Activated gamma-delta T cell treated with Interleukin-2 at 50 U/mL for 16 hours (primary cell): ENCODE measurements at places on chromosomes 3 and 15.

- no peak for DNase-seq
These were observed 153.7 kb upstream of the MEF2A start for GRCh38 chr15:99412082-99412481.

GRCh38 chr3:137988152-137988551 lies 21.8 kb upstream of the CLDN18 start:
- no peak for DNase-seq

DNA sequence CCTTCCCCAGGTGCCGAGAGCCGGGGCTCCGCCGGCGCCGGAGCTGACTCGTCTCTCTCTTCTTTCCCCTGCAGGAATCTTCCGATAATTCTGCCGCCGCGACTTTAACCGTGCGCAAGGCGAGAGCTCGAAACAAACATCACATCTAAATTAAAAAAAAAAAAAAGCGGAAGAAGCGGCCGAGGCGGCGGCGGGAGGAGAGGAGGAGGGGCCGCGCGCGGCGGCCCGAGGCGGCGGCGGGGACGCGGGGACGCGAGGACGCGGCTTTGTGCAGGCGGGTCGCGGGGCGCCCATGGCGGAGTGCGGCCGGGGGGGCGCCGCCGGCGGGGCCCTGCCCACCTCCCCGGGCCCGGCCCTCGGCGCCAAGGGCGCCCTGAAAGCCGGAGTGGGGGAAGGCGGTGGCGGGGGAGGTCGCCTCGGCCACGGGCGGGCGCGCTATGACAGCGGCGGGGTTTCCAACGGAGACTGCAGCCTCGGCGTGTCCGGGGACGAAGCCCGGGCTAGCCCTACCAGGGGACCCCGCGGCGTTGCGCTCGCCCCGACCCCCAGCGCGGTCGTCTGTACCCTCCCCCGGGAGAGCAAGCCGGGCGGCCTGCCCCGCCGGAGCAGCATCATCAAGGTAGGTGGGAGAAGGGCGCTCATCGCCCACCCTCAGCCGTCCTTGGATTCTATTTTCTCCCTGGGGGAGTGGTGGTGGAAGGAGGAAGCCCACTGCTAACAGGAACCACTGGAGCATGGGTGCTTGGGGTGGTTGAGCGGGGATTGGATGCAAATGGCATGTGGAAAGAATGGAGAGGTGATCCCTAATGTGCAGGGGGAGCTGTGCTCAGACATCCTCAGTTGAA lies at the start of gene PLCL2:
Gene PLCL2 (plus strand): TSS at position 208 of the 845 bp plus-strand sequence. CDS start 85 bp downstream, at position 293.
- peak; percentile 62 for DNase-seq

GRCh38 chr3:41881233-41881821 lies 80.6 kb downstream of the ULK4 start:
- DNase-seq = no peak

DNA sequence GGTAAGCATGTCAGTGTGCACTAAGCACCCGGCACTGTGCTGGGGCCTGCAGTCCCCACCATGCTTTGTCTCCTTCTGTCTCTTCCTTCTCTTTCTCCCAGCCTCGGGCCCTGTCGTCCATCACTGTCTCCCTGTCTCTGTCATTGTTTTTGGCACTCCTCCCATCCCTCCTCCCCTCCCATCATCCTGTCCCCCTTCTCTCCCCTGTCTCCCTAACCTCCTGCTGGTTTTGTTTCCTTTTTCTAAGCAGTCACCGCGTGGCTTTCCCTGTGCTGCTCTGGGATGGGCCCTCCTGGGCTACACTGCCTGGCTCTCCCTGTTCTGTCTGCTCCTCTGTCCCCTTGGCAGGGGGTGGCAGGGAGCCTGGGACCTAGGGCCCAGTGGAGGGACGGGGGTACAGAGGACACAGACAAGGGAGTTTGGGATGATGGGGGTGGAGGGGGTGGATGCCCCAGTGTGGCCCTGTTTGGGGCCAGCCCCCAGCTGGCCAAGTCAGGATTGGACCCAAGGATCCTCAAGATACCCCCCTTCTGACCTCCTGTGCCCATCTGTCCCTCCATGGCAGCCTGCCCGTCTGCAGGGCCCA lies 5.7 kb downstream of the CHST13 start:
- no peak for DNase-seq

- no peak for DNase-seq
These were observed 27.2 kb upstream of the PIGZ start for GRCh38 chr3:196995646-196996355.

DNA sequence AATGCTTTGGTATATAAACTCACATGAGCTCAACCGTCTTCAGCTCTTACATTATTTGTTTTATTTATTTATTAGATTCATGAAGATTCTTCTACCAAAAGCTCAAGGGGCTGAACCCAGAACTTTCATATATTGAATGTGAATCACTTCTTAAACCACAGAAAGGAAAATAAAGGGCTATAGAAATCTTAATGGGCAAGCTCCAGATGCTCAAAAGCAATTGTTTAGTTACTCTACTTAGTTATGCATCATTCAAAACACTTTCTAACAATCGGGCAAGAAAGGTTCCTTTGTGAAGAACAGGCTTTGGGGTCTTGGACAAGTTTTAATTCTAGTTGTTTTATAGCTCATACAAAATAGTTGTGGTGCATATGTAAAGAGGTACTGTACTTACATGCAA lies 380.2 kb downstream of the TIGIT start:
- DNase-seq = no peak

DNA sequence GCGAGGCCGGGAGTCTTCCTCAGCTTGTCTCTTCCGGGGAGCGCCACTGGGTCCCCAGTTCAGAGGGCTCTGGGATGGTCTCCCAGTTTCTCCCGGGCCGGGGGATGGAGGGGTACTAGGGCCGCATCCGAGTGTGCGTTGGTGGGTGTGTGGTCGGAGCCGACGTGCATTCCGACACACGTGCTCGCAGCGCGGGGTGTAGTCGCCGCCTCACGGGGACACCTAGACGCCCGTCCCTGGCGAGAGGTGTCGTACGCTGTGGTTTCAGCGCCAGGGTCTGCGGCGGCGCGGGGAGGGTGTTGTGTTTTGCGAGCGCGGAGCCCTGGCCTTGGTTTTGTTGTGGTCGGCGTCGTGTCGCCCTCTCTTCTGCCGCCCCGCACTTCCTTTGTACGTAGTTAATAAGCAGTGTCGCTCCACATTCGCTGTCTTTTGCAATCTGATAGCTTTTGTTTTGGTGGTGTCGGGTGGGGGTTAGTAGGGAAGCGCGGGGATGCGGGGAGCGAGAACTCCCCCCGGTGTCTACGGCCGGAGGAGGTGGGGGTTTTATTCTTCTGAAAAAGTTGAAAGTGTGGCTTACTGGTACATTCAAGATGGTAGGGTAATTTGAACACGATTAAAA lies 2.2 kb downstream of the IGF1R start:
- peak; percentile 40 for DNase-seq

- DNase-seq = peak; percentile 63
These were observed 42.5 kb downstream of the MCF2L2 start for GRCh38 chr3:183385698-183386613.

GRCh38 chr15:69457304-69458280 lies 5.0 kb downstream of the RPLP1 start:
- no peak for DNase-seq

- no peak for DNase-seq
These were observed 28.9 kb upstream of the RASGRP1 start for GRCh38 chr15:38593524-38593923.
